Neural crest cell (in vitro differentiated cells): ENCODE measurements at places on chromosomes 16 and 17.

GRCh38 chr17:75594499-75595283 lies 7.1 kb downstream of the MYO15B start:
- DNase-seq = no peak

- DNase-seq = no peak
These were observed 177.3 kb downstream of the SEC14L1 start for GRCh38 chr17:77318021-77318420.

DNA sequence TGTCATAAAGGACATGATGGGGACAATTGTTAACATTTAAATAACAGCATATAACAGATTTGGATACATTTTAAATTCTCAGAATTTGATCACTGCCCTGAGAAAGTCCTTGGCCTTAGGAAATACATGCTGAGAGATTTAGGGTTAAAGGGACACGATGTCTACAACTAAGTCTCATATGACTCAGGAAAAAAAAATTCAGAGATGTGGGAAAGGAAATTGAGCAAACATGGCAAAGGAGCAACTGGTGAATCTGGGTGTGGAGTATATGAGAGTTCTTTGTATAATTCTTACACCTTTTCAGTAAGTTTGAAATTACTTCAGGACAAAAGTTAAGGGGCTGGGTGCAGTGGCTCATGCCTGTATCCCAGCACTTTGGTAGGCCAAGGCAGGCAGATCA lies 18.2 kb downstream of the MPP3 start:
- no peak for DNase-seq

- DNase-seq = no peak
These were observed 17.1 kb downstream of the USP36 start for GRCh38 chr17:78823282-78824046.

DNA sequence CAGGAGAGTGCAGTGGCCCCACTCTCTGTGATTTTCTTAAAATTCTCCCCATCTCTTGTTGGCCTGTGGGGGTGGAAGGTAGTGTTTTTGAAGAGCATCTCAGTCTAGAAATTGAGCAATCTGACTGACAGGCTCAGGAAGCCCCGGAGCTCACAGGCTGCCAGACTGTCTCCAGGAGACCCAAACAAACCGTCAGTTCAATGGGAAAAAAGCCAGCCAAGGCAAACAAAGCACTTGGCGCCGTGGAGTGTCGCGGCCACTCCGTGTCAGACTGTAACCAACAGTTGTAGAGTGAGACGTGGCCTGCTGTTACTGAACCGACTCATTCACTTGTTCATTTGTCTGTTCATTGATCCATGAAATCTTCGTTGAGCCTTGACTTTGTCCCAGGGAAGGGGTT lies 33.7 kb downstream of the RGS9 start:
- DNase-seq = no peak
